D721Med (cell line): ENCODE measurements at places on chromosomes 1 and 21.

DNA sequence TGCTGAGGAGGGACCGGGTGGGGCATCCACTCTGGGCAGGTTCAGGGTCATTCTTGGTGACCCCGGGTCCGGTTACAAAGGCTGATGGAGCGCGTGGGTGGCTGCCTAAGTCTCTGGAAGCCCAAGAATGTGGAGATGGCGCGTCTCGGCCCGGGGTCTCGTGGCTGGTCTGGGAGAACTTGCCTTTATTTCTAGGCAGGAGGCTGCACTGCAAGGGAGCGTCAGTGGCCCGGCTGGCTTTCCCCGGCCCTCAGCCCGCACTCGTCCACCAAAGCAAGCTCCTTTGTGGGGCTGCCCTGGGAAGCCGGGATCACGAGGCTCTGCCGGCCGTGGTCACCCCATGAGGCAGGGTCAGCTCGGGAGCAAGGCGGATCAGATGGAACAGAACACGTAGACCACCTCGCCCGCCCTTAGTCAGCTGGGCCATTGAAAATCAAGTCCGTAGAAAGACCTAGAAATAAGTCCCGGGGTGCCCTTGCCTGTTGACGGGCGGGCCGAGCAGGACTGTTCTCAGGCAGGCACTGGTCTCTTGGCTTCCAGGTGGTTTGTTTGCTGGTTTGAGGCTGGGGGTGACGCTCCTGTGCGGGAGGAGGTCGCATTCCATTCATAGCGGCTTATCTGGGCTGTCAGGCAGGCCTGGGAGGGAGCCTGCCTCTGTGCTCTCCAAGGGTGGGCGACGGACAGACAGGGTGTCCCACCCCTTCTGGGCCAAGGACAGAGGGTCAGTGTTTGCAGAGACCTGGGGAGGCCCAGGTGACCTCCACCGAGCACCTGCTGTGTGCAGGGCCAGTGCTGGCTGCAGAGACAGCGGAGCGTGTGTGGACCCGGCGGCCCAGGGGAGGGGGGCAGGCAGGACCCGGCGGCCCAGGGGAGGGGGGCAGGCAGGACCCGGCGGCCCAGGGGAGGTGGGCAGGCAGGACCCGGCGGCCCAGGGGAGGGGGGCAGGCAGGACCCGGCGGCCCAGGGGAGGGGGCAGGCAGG lies 25.8 kb downstream of the COL18A1 start:
- DNase-seq = no peak

DNA sequence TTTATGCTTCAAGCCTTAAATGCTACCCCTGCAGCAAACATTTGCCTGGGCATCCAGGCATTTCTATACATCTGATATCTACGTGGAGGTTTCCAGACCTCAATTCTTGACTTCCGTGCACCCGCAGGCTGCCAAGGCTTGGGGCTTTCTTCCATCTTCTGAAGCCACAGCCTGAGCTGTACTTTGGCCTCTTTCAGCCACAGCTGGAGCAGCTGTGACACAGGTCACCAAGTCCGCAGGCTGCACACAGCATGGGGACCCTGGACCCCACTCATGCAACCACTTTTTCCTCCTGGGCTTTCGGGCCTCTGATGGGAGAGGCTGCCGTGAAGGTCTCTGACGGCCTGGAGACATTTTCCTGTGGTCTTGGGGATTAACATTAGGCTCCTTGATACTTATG lies 5.4 kb upstream of the HAO2 start:
- no peak for DNase-seq

DNA sequence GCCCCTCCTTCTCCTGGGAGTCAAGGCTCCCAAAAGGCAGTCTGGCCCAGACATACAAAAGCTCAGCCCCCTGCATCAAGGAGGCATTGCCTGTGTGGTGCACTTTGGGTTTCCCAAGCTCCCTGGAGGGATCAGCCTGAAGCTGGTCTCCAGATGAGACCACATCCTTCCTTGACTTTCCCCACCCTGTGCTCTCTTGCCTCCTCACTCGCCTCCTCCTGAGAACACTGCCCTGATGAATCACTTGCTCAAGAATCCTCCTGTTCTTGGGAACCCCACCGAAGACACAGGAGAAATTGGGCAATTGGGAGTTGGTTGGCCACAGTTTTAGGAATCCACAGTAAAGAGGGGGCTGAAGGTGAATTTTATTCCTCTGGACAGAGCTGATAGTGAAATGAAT lies 34.8 kb upstream of the LYST start:
- no peak for DNase-seq

GRCh38 chr1:64472040-64472376 lies 2.1 kb downstream of the CACHD1 start:
- no peak for DNase-seq

GRCh38 chr21:44260066-44260465 lies 1.6 kb downstream of the DNMT3L start:
- no peak for DNase-seq
